Stimulated activated CD8-positive, alpha-beta memory T cell treated with anti-CD3 and anti-CD28 coated beads, Interleukin-15, amount 100 ng/mL, for 24 hours (primary cell): ENCODE measurements at places on chromosomes 7 and 10.

- no peak for DNase-seq
These were observed 10.8 kb upstream of the LIPA start for GRCh38 chr10:89262086-89263051.

GRCh38 chr7:150746921-150747320, 9.7 kb downstream of the GIMAP5 start:
- DNase-seq, result no peak

DNA sequence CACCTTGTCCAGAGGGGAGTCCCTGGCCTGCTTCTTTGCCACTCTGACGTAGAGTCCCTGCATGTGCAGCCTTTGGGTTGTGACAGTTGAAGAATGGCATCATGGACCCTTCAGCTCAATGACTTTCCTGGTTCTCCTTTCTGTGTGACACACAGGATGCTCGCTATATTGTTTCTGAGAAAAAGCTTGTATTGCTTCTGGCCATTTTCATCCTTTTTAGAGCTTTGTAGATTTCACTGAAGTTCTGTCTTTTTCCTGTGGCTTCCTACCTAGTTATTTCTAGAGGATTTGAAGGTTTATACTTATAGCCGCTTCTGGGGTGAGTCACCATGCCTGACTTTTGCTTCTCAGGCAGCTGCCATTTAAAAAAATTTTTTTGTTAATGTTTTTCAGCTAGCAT, 27.0 kb downstream of the SND1 start:
- DNase-seq, result no peak

DNA sequence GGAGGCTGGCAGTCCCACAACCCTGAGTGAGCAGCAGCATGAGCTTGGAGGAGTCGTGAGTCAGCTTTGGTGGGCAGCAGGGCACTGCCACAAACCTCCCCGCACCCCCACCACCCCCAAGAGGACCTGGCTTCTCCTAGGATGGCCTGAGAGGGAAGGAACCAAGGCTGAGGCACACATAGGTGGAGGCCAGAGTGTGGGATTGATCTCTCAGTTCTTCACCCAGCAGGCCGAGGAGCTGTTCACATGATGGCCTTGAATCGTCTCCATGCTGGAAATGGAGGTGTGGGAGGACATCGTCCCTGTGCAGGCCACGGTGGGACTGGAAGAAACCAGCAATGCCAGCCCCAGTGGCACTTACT, 17.4 kb upstream of the GDF10 start:
- no peak for DNase-seq

- DNase-seq, result no peak
These were observed 62.0 kb downstream of the VSTM4 start for GRCh38 chr10:49053053-49053997.

DNA sequence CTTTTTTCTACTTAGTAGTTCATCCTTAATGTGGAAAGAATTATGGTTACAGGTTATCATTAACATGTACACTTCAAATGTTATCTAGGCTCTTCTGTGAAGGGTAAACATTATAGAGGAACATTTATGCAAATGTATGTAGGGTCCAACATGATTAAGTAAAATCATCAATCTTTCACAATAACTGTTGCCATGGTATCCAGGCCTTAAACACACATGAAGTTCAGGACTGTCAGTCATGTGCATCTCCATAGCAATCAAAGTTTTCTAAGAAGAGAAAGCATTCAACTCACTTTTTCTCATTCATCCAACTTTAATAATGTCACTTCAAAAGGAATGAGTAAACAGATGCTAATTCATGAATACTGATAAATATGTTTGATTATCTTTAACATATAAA, 83.6 kb downstream of the DNAJC1 start:
- no peak for DNase-seq

GRCh38 chr10:3654496-3654895, 130.5 kb downstream of the KLF6 start:
- no peak for DNase-seq

- DNase-seq, result no peak
These were observed 55.3 kb upstream of the OSBPL3 start for GRCh38 chr7:25035274-25035673.

- DNase-seq, result no peak
These were observed 133.1 kb downstream of the SNX13 start for GRCh38 chr7:17807242-17807641.

DNA sequence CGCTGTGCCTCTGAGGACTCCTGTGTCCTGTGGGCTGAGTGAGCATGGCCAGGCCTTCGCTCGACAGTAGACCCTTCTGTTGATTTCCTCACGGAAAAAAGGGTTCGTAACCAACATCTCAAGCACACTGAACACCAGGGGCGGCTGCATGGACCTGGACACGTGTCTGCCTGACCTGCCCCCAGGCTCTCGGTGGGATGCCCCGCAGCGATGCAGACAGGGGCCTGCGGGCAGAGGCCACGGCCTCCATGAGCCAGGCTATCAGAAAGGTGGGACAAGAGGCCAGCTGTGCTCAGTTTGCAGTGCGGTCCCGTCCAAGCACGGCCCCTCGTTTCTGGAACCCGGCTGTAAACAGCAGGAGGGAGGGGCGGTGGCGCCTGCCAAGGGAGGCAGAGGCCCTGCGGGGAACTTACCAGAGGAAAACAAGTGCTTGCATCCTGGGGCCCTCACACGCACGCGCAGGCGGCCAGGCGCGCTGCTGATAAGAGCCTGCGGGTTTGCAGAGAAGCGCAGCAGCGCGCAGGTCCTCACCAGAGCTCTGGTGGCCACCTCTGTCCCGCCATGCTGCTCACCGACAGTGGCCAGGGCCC, 10.6 kb downstream of the GPR146 start:
- no peak for DNase-seq

DNA sequence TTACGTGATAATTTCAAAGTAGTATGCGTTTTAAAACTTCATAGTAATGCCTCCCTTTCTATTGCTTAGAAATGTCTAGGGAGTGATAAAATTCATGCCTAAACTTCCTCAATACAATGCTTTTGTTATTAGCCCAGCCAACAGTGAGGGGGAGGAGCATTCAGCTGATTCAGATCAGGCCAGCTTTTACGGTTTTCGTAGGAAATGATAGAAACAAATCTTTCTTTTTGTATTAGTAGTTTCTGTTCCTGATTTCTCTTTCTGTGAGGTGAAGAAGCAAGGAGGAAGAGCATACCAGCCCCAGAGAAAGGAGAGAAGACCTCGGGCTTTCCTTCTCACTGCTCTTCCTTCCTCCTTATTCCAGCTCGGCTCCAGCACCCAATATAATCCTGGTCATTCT, 35.2 kb upstream of the ITPRID1 start:
- DNase-seq, result no peak

- DNase-seq, result no peak
These were observed 198.9 kb downstream of the REEP3 start for GRCh38 chr10:63720072-63720537.

- DNase-seq, result no peak
These were observed 1.2 kb downstream of the RSBN1L start for GRCh38 chr7:77697535-77697831.

- DNase-seq, result no peak
These were observed 26.2 kb downstream of the VSTM4 start for GRCh38 chr10:49089152-49089551.

GRCh38 chr7:88329532-88330463, 23.1 kb upstream of the STEAP4 start:
- DNase-seq, result no peak

DNA sequence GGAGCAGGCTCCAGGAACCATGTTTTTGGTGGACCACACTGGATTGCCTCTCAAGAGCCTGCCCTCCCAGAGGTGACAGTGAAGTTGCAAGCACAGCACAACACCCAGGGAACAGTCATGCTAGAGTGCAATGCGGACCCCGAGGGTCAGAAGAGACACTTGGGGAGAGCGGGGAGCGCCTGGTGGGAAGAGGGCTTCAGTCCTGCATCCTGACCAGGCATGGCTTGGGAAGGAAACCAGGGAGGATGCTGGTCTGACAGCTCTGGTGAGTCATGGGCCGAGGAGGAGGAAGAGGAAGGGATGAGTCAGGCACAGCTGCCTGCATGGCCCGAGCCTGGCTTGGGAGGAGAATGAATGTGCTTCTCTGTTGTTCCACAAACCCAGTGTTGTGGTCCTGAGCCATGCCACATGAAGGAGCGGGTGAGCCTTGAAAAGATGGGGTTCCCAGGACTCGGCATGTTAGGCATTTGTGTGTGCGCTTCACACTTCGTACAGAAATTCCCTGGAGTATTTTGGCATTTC, 29.5 kb upstream of the ANKRD2 start:
- no peak for DNase-seq

DNA sequence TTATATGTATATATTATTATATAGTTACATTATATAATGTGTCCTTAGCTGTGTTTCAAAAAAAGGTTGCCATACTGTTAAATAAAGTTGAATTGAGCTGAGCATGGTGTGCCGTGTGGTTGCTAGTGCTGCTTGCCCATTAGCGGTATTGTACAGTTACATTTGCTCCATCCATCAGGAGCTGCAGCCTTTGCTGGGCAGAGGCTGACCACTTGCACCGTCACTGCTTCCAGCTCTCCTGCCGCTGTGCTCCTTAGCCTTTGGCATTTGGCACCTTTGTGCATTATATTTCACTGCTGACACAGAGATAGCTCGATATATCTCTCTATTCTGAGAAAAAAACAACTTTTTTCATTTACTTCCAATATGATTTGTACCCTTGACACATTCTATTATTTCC, 372.2 kb downstream of the PHTF2 start:
- DNase-seq, result no peak

- no peak for DNase-seq
These were observed 171.9 kb downstream of the EBF3 start for GRCh38 chr10:129792141-129792540.

DNA sequence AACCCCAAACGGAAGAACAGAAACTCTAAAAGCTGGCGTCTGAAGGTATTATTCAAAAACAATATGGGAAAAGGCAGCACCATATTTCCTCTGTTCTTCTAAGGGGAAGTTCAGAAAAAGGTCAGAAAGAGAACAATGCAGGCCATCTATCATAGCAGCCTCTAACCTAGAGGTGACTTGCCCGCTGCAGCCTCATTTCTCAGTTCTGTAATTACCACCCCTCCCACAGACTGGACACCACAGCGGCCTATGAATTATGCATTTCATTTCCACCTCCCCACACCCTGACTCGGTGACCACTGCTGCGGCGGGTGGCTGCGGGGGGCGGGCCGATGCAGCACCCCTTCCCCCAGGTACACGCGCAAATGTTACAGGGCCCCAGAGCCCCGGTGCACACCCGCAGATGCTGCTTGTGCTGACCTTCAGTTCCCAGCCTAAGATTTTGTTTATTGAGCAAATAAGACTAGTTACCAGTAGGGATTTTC, 125.5 kb downstream of the CLEC2L start:
- no peak for DNase-seq

GRCh38 chr7:39644170-39644569, 20.8 kb downstream of the RALA start:
- no peak for DNase-seq

DNA sequence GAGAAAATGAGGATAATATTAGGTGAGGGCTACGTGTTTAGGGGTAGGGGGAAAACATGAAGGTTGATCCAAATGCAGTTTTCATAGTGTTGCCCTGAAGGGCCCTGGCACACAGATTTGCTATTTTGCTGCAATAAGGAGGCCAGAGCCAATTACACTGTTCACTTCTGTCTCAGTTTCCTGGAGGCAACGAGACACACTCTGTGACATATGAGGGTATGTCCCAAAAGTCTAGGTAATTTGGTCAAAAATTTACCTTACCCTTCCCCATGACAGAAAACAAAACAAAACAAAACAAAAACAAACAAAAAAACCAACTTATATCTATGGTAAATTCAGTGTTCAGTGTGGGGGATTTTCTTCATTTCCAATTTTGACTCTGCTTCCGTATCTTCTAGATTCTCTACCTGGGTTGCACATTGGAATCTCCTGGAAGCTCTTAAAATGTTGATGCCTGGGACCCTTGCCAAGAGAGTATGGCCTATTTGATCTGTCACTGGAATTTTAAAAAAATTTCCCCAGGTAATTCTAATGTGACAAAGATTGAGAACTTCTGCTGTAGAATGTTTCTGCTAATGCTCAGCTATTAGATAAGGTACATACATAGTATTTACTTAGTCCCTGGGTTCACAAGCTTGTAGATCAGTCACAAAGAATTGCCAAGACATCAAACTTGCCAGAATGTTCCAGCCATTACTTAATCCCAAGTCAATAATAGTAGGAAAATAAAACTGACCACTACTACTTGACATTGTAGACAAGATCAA, 139.5 kb downstream of the SEMA3E start:
- no peak for DNase-seq

DNA sequence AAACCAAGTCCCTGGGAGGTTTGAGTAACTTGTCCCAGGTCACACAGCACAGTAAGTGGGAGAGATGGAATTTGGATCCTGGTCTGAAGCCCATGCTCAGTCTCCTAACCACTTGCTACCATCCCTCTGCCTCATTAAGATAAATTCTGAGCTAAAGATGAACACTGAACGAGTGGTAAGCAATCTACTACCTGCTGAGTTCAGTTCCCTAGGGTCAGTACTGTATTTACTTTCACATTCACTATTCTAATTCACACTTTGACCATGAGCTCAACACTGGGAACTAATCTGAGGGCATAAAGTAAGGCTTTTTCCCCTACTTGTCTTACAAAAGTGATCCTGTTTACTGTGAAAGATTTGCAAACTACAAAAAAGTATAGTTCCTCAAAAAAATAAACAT, 2.4 kb downstream of the UROS start:
- DNase-seq, result no peak

DNA sequence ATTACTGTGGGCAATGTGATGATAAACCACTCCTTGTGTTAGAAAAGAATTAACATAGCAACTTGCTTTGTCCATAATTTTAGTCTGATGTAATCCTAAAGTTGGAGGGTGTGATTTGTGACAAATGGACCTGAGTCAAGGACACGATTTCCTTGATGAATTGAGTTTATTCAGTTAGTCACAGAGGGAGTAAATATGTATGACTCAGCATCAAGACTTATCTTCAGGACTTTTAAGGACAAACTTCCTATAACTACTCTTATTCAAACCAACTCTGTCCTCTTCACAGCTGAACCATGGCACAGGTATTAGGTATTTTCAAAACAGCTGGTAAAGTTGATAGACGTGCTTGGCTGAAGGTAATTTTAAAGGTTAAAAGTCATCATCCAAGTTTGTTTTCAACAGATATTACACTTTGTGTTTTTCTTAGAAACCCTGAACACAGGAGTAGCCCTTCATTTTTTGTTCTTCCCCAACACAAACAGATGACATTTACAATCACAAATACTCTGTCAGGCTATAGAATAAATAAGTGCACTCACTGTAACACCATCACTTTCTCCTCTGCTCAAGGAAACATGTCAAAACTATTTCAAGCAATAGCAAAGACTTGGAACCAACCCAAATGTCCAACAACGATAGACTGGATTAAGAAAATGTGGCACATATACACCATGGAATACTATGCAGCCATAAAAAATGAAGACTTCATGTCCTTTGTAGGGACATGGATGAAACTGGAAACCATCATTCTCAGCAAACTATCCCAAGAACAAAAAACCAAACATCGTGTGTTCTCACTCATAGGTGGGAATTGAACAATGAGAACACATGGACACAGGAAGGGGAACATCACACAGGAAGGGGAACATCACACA, 54.5 kb downstream of the COA1 start:
- no peak for DNase-seq

DNA sequence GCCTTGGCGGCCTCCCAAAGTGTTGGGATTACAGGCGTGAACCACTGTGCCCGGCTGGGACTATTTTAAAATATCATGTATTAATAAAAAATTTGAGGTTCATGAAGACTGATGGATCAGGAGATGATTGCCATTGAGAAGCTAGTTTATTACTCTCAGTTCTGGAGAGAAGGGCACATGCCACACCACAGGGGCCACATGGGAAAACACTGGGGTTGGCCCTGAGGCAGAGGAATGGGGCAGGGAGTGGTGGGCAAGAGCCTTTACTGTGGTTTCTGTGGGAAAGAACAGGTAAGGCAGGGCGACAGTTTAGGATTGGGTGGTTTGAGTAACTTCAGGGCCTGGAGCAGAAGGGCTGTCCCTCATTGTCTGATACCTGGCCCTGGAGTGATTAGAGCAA, 6.8 kb upstream of the TBRG4 start:
- no peak for DNase-seq
